Activated CD8-positive, alpha-beta memory T cell treated with anti-CD3 and anti-CD28 coated beads, Interleukin-2, amount 50 U/mL, for 4 hours (primary cell): ENCODE measurements at places on chromosomes 12 and 14.

DNA sequence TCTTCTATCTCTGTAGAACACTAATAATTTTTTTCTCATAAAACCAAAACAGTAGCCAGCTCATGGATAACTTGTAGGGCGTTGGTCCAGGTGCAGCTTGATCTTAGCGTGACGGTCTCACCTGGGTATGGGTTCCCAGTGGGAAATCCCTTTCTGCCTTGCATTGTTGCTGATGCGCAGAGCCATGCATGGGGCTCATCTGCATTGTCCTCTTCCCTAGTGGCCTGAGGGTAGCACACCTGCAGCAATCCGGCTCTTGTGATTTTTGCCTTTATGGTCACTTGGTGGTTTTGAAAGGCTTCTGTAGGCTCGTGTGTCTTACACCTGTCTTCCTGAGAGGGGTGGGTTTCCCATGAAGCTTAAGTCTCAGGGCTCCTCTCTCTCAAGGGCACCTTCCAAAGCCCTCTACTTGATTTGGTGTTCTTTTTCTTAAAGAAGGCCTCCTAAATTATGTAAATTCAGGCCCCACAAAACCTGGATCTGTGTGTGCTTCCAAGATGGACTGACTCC, 130.6 kb downstream of the PRKCH start:
- DNase-seq, result no peak

- DNase-seq, result no peak
These were observed 22.9 kb downstream of the KIF21A start for GRCh38 chr12:39420043-39420442.

DNA sequence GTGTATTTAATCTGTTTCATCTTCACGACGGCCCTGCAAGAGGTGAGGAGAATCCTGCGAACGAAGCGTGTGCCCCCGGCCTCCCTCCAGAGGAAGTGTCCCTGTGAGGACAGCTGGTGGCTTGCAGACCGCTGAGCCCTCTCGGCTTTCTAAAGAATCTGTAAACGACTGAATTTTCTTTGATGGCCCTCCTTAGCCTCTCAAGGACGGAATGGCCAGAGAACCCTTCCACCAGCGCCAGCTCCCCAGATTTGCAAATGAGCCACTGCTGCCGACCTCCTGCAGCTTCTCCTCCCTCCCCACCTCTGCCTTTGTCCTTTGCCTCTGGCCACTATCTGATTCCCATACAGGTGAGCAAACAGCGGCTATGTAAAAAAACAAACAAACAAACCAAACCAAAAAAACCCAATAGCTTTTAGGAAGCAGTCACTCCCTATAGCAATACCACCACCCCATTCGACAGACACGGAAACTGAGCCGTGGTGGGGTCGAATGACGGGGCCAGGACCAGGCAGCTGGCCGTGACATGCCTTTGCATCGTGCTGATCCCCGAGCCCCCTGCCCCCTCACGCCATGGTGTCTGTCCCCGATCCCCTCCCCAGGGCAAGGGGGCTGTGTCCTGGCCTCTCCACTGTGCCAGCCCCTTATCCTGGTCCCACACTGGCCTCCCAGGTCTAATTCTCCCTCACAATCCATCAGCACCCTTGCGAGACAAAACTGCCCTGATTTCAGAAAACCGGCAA, 23.6 kb downstream of the RFLNA start:
- no peak for DNase-seq

GRCh38 chr14:89401241-89401640, 15.8 kb downstream of the FOXN3 start:
- no peak for DNase-seq

DNA sequence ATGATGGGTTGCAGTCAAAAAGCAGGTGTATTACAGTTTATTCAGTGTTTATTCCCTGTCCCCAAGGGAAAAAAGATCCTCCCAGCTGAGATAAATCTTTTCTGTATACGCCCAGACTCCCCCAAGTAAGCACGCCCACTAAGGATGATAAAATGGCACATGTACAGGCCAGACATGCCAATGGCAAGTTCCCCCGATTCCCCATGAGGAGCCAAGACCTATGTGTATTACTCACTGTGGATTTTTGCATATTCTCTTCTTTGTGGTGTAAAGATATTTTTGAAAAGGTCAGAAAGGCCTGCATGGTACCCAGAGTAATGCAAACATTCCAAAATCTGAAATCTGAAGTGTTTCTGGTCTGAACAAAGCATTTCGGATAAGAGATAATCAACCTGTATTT, 22.2 kb downstream of the NR2C1 start:
- DNase-seq, result no peak

GRCh38 chr14:76098047-76098446, 53.7 kb upstream of the GPATCH2L start:
- no peak for DNase-seq

DNA sequence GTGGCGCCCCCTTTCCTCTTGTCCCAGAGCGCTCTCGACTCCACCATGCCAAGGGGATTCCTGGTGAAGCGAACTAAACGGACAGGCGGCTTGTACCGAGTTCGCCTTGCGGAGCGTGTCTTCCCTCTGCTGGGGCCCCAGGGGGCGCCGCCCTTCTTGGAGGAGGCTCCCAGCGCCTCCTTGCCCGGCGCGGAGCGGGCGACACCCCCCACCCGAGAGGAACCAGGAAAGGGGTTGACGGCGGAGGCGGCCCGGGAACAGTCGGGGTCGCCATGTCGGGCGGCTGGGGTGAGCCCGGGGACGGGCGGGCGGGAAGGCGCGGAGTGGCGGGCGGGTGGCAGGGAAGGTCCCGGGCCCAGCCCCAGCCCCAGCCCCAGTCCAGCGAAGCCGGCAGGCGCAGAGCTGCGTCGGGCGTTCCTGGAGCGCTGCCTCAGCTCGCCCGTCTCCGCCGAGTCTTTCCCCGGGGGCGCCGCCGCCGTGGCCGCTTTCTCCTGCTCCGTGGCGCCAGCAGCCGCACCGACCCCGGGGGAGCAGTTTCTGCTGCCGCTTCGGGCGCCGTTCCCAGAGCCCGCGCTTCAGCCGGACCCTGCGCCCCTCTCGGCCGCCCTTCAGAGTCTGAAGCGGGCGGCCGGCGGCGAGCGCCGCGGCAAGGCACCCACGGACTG, 376 bp downstream of the INSM2 start:
- peak; percentile 24 for DNase-seq
